ENCODE measurements at places on chromosomes 2 and 18.

DNA sequence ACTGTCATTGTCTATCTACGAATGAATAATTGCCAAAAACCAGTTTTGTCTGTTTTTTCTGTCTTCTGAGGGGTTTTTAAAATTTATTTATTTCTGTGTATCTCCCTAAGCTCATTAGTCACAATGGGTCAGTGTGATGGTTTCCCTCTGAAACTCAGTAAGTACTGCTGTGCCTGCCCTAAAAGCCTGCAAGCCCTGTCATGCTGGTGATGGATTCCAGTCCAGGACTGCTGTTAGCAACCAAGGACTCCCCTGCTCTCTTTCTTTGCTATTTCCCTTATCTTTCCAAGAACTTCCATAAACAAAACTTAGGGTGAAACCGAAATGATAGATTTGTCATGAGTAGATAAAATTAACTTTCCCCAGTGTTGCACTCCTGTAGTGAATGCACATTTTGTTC, 11.8 kb upstream of the DSG2 start:
- no peak for DNase-seq

DNA sequence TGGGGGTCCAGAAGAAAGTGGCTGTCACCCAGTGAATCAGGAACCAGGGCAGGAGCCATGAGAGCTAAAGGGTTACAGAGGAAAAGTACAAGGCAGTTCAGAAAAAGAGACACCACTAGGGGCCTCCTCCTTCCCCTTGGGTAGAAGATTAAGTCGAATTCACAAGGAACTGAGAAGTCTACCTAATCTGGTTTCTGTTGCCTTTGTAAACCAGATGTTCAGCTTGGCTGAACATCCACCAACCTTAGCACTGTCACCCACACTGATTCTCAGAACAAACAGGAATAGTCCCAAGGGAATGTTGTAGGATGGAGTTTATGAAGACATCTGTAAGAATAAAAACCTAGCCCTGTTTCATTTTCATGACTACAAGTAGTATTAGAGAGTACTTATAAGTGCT, 90.4 kb upstream of the NOSTRIN start:
- peak; percentile 25 for DNase-seq

DNA sequence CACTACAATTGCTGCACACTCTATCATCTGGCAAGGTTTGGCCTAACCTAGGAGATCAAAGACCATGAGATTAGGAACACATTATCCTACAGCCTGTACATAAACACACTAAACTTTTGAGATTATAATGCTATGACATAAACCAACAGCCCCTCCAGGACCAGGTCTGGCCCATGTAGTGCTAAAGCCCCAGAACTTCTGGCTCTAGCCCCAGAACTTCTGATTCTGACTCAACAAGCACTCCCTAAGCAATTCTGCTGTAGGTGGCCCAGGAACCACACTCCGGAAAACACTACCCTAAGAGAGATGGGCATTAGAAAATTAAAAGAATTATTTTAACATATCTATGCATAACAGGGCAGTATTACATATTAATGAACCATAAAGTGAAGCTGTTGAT, 369.5 kb upstream of the LYPD1 start:
- no peak for DNase-seq

- no peak for DNase-seq
Measured at GRCh38 chr2:62631160-62632085, 74.1 kb upstream of the EHBP1 start.

GRCh38 chr2:208415255-208415654, 8.7 kb downstream of the PTH2R start:
- DNase-seq = no peak

DNA sequence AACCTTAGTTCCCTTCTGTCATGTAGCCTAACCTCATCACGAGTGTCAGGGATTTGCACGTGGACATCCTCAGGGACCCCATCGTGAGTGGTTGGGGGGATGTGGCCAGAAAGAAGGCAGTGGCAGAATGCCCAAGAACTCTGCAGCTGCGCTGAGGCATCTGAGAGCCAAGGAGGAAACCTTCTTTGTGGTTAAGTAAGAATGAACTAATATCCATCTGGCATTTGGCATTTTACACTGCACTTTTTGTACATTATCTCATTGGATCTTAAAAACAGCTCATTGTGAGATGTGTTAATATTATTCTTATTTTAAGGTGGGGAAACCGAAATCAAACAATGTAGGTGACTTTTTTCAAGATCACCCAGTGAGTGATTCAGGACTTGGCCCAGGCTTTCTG, 32.6 kb upstream of the APCDD1 start:
- DNase-seq = no peak

DNA sequence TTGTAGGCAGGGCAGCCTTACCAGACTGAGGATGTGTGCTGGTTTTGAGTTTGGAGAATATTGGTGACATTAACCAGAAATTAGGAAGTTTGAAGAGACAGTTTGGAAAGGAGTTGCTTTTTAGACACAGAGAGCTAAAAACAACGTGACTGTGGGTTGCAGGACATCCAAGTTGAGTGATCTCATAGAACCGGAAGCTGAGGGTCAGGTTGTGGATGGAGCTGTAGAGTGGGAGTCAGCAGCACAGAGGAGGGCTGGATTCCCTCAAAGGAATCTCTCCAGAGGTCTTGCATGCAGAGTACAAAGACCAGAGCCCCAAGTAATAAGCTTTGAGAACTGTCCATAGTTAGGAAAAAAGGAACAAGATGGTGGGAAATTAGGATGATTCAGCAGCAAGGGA, 9.3 kb downstream of the MAPRE3 start:
- DNase-seq = no peak

DNA sequence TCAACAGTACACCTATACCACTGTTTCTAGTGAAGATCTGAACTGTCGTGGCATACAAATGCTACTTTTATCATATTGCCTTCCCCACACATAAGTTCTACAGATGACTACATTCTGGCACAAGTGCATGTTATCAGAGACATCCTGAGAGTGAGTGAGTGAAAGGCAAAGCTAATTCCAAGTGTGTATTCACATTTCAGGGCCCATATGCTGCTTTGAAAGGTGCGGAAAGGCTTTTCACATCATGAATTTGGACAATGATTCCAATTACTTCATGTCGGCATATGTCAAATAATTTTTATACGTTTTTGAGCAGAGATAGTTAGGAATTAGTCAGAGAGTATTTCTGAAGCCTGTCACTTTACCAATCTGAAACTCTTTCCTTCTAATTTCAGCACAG, 101.7 kb downstream of the GAREM1 start:
- DNase-seq = no peak
